ENCODE measurements at places on chromosomes 1 and 21.

DNA sequence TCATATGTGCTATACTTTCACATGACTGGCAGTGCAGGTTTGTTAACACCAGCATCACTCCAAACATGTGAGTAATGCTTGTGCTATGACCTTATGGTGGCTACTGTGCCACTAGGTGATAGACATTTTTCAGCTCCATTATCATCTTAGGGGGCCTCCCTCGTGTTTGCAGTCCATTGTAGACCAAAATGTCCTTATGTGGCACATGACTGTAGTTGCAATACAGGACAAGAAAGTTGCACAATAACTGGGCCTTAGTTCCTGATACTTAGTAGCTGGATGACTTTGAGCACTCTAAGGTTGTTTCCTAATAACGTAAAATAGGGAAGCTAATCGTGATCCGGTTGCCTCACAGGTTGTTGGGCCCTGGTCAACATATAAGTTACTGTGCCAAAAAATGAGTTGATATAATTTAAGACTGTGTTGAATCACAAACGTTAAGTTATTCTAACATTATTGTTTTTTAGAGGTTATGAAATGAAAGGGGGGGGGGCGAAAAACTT lies 511 bp upstream of the SNX27 start:
- DNase-seq = peak; percentile 28

DNA sequence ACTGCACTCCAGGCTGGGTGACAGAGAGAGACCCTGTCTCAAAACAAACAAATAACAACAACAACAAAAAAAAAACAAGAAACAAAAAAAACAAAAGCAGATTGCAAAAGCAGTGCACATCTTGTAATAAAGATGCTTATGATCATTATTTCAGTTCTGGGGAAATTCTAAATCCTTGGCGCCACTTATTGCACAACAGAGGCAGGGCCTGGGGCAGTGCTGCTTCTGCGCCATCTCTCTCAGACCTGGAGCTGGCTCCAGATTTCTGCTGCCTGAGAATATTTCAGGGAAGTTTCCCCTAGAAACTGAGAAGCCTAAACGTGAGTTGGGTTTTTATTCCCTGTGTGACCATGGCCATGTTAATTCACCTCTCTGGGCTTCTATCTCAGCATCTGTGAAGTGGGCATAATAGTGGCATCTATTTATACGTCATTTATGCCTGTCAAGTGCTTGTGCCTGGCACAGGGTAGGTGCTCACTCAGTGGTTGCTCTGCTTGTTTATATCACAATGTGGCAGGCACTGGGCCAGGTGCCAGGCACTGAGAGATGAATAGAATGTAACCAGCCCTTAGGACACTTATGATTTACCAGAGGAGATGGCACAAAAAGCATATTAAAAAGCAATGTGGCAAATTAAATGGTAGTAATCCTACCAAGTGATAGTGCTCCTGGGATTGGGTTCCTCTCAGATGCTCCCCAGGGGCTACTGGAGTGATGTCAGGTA lies 67.9 kb downstream of the MDM4 start:
- no peak for DNase-seq

DNA sequence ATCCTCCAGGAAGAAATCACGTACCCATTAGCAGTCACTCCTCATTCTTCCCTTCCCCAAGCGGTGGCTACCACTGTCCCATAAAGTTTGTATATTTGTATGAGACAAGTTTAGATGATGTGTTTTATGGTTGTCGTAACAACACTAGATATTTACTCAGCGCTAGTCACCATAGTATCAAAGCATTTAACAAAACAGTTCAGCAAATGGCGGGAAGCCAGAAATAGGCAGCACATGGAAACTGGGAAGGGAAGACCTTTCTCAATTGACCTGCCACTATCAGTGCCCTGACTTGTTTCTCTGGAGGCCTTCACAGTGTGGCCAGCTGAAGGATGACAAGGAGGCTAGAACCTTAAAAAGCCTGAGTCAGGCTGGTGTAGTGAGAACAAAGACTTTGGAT lies 31.1 kb downstream of the CNST start:
- DNase-seq = no peak

DNA sequence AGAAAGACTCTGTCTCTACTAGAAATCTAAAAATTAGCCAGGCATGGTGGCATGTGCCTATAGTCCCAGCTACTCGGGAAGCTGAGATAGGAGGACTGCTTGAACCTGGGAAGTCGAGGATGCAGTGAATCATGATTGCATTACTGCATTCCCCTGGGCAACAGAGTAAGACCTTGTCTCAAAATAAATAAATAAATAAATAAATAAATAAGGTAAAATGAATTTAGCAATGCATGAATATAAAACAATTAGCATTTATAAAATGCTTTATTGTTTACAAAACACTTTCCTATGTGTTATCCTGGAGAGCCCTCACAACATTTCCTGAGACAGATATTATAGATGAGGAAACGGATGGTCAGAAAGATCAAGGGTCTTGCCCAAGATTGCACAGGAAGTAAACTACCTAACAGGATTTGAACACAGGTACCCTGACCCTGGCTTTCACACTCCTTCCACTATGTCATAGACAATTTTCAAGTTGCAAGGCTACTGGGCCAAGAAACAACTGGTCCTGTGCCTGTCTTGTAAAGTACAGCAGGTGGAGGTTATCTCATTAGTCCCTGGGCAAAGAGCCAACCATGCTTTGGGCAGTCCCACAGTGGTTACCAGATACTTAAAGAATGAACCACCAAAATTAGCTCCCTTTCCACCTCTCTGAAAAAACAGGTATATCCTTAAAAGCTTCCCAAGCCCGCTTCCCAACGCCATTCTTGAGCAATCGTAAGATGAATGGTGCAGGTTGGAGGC lies 15.4 kb upstream of the VSIG8 start:
- DNase-seq = no peak

- no peak for DNase-seq
Observed at GRCh38 chr1:205633421-205633976, 1.7 kb upstream of the ELK4 start.

DNA sequence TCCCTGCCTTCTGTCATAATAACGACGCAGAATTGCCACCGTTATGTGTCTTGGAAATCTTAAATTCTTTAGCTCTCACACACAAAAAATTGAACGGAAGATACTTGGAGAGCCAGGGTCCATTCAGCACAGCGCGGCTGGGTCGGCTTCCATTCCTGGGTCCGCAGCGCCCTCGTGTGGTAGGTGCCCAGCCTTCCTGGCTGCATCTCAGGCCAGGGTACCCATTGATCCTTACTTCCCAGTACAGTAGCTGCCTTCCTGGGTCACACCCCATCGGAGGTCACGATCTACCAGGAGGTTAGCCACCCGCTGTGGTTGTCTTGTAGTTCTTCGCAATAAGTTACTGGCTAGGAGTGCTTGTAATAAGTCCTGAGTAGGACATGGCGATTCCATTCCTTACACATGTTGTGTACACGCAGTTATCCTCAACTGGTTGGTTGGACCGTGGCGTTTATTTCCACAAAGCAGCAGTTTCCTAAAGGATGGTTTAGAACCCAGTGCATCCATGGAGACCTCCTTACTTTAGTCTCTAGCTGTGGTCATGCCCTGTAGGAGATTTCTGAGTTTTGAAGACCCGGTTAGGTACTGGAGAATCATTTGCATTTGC lies 9.9 kb upstream of the MTARC1 start:
- peak; percentile 23 for DNase-seq

- DNase-seq = no peak
Observed at GRCh38 chr1:51305371-51305823, 25.0 kb downstream of the TTC39A start.

DNA sequence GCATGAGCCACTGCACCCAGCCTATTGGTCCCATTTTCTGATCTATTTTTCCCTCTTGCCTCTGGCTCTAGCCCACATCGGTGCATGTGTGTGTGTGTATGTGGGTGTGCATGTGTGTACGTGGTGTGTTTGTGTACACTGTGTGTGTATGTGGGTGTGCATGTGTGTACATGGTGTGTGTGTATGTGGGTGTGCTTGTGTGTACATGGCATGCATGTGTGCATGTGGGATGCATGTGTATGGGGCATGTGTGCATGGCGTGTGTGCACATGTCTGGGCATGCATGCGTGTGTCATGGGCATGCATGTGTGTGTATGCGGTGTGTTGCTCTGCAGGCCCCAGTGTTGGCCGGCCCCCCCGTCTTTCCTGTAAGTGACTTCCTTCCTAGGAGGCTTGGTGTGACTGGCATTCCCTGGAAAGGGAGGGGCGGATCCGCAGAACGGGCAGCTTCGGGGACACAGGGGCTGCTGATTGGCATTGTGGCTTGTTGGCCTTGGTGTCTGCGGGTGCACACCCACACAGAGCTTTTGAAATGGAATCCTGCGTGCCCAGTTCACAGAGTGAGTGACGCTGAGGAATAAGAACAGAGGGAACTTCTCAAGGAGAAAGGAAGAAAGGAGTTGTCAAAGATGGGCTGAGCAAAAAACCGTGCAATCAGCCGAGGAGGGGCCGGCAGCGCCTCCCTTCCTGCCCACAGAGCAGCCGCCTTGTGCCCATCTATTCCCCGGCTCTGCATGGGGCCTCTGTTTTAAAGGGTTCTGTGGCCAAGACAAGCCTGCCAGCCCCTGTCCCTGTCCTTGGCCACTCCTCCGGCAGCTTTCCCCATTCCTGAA lies 8.0 kb downstream of the PDXK start:
- no peak for DNase-seq

- no peak for DNase-seq
Observed at GRCh38 chr1:203219934-203220333, 9.5 kb downstream of the CHIT1 start.

- DNase-seq = peak; percentile 35
Observed at GRCh38 chr1:216293683-216294082, 129.6 kb downstream of the USH2A start.

GRCh38 chr1:7847599-7847998 lies 5.3 kb downstream of the UTS2 start:
- peak; percentile 81 for DNase-seq

GRCh38 chr1:29121936-29122681 lies 1.6 kb downstream of the TMEM200B start:
- peak; percentile 19 for DNase-seq

- no peak for DNase-seq
Observed at GRCh38 chr1:98688110-98688739, 26.7 kb downstream of the SNX7 start.

DNA sequence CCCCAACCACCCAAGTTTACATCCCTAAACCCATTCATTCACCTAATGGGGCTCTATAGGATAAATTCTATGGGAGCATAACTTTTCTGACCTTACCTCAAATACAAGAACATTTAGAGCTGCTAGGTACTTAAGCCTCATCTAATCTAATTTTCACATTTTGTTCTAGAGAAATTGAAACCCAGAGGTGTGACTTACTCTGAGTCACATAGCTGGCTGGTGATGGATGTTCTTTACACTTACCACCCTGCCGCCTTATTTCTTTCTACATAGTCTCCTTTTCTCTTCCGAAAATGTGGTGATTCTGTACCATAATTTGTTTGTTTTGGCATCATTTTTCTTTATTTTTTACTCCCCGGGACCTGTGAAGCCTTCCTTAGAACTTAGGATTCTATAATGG lies 20.3 kb downstream of the TIPRL start:
- DNase-seq = no peak

DNA sequence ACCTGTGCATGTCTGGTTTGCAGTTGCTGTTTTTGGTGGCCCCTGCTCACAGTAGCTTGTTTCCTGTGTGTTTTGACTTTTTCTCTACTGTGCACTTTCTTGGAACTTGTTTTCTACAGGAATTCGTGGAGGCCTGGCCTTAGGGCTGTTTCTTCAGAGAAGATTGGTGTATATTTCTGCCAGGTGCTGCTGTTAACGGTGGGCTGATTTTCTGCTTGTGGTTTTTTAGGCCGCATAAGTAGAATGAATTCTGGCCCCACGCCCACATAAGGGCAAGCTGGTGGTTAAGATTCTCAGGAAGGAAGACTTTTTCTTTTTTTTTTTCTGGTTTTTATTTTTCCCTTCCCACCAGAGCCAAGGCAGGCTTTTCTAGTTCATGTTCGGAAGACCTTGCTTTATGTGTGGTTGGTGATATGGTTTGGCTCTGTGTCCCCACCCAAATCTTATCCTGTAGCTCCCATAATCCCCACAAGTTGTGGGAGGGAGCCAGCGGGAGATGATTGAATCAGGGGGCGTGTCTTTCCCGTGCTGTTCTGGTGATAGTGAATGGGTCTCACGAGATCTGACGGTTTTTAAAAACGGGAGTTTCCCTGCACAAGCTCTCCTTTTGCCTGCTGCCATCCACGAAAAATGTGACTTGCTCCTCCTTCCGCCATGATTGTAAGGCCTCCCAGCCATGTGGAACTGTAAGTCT lies 71.5 kb upstream of the DISP3 start:
- no peak for DNase-seq

- DNase-seq = no peak
Observed at GRCh38 chr1:79646880-79647279, 640.4 kb upstream of the ADGRL4 start.

GRCh38 chr1:210254298-210254697 lies 21.7 kb downstream of the SERTAD4 start:
- no peak for DNase-seq

- no peak for DNase-seq
Observed at GRCh38 chr1:1671365-1672119, 12.7 kb upstream of the CDK11B start.

GRCh38 chr21:26042181-26042876 lies 128.2 kb downstream of the APP start:
- no peak for DNase-seq

- peak; percentile 56 for DNase-seq
Observed at GRCh38 chr1:65253800-65254319, 55.5 kb upstream of the DNAJC6 start.

GRCh38 chr1:162498496-162498810 lies 835 bp downstream of the UHMK1 start:
- no peak for DNase-seq

DNA sequence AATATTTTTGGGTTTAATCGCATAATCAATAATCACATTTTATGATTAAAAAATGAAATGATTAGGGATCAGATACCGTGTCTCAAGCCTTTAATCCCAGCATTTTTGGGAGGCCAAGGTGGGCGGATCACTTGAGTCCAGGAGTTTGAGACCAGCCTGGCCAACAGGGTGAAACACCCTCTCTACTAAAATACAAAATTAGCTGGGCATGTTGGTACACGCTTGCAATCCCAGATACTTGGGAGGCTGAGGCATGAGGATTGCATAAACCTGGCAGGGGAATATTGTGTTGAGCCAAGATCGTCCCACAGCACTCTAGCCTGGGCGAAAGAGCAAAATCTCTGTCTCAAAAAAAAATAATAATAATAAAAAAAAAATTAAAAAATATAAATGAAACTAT lies 1581.4 kb downstream of the KCNT2 start:
- no peak for DNase-seq

- no peak for DNase-seq
Observed at GRCh38 chr1:56403321-56403720, 176.0 kb downstream of the PLPP3 start.

GRCh38 chr1:13652238-13652637 lies 47.8 kb upstream of the PRDM2 start:
- DNase-seq = no peak

DNA sequence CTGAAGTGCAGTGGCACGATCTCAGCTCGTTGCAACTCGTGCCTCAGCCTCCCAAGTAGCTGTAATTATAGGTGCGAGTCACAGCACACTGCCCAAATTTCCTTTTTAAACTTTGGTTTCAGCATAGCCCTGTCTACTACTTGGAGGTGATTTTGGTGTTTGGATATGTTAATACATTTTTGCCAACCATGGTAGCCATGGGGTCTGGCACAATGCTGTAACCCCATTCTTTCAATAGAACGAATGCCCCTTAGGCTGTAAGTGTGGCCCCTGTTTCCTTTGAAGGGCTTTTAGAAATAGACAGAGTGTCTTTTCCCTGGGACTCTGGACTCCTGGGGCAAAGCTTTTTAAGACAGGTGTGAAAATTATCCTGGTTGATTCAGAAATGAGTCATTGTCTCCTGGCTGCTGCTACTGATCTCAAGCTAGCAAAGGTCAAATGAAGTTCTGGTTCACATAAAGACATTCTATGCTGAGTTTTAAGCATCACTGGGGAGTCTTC lies 141.1 kb upstream of the RUNX1 start:
- no peak for DNase-seq
